ENCODE measurements at places on chromosomes 1 and 21.
A peak's percentile ranks its signal among the peaks of the same experiment; 100 is the strongest.

DNA sequence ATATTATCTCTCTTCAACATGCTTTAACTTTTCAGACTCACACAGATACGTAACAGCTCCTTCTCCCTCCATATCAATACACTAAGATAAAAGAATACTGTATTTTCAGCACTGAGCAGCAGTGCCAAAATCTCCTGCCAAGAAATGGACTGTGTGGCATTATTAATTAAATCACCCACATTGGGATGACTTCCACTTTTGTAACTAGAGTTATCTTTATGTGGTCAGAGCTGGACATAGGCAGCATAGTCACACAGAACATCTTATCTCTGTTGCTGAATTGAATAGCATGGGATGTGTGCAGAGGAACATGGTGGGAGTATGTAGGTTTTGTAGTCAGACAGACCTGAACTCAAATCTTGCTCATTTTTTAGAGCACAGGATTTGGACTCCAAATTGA, 41.4 kb upstream of the CACYBP start:
- no peak for DNase-seq

DNA sequence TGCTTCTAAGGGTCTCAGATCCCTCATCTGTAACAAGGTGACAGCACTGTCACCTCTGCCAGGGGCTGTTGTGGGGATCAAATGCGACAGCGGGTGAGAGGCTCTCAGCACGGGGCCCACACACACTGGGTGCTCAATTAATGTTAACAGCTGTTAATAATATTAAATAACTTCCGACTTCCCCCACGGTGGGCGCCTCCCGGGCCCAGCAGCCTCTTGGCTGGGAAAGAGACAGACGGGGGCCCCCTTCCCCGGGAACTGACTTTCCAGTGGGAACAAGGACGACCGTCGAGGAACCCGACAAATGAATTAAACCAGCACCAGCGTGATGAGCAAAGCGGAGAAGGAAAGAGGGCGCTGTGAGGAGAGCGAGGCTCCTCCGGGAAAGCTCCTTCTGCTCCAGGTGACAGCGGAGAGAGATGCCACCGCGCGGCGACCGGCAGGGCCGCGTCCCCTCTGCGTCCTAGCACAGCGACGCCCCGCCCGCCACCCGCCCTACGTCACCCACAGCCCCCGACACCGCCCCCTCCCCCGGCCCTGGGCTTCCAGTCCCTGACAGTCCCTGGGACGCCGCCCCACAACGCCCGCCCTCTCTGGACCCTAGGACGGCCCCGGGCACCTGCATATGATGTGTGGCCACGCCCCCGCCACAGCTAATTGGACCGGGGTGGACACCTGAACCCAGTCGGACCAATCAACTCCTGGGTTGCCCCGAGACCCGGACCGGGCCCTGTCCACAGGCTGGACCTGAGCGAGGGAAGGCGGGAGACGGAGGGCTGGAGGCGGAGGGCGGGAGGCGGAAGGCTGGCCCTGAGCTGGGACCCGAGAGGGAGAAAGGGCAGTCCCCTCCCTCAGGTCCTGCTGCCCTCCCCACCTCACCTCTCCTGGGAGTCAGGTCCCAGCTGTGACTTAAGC, 38.2 kb downstream of the MATN1 start:
- no peak for DNase-seq

- DNase-seq = no peak
These were observed 312.5 kb downstream of the KCNT2 start for GRCh38 chr1:196295766-196296165.

GRCh38 chr1:116415699-116416533, 42.9 kb downstream of the ATP1A1 start:
- peak; percentile 36 for DNase-seq

DNA sequence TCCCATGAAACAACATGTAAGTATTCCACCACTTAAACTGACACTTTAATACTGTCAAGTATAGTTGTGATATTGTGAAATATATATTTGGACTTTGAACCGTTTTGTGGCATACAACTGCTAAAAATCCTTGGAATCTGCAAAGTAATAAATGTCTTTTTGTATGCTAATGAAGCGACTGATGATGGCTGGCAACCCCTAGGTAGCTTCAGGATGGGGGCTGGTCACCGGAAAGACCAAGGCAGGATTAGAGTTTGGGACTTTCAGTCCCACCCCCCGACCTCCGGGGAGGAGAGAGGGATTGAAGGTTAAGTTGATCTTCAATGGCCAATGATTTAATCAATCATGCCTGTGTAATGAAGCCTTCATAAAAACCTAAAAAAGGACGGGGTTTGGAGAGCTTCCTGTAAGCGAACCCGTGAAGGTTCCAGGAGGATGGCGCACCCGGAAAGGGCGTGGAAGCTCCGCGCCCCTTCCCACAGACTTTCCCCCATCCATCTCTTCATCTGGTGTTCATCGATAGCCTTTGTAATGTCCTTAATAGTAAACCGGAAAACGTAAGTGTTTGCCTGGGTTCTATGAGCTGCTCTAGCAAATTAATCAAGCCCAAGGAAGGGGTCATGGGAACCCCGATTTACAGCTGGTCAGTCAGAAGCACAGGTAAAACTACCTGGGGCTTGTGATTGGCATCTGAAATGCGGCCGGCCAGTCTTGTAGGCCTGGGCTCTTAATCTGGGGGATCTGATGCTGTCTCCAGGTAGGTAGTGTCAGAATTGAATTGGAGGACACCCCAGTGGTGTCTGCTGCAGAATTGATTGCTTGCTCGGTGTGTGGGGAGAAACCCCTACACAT, 1.8 kb upstream of the ZNF281 start:
- DNase-seq = no peak

- no peak for DNase-seq
These were observed 32.5 kb upstream of the RGS4 start for GRCh38 chr1:163036671-163037070.

DNA sequence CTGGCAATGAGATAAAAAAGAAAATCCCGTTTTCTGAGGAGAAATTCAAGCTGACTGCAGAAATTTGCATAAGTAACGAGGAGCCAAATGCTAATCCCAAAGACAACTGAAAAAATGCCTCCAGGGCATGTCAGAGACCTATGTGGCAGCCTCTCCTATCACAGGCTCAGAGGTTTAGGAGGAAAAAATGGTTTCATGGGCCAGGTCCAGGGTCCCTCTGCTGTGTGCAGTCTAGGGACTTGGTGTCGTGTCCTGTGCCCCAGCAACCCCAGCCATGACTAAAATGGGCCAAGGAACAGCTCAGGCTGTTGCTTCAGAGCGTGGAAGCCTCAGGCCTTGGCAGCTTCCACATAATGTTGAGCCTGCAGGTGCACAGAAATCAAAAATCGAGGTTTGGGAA, 456.5 kb downstream of the DPYD start:
- no peak for DNase-seq

GRCh38 chr21:44337449-44337848, 1.7 kb downstream of the CFAP410 start:
- no peak for DNase-seq

DNA sequence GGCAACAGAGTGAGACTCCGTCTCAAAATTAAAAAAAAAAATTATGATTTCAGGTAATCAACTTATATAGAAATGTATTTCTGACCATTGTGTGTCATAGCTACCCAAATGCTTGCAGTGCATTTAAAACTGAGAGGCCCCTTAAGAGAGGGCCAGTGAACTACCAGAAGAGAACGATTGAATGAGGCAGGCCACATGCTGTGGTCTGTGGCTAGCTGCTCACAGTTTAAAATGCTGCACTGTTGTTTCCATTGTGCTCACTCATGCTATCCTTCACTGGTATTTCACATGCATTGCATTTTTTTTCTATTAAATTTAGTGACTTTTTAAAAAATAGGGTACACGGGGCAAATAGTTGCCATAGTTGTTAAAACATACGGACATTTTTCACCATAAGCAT, 26.0 kb downstream of the CHML start:
- DNase-seq = no peak

DNA sequence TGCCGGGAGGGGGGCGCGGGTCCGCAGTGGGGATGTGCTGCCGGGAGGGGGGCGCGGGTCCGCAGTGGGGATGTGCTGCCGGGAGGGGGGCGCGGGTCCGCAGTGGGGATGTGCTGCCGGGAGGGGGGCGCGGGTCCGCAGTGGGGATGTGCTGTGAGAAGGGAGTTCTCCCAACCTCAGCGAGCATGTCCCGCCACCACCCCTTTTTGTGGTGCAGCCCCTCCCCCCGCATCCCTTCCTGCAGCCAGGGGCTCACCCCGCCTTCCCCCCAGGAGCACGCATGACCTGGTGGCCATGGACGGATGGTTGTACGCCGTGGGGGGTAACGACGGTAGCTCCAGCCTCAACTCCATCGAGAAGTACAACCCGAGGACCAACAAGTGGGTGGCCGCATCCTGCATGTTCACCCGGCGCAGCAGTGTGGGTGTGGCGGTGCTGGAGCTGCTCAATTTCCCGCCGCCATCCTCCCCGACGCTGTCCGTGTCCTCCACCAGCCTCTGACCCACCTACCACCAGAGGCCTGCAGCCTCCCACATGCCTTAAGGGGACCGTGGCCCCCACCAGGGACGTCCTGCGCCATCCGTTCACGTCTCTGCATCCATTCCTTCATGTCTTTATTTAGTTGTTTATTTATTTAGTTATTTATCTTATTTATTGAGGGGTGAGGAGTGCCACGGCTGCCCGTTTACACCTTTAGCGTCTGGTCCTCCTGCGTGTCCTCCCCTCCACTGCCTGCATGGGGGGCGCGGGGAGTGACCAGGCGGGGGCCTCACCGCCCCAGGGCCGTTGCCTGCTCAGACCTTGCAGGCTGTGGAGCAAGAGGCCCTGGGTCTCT, 1.4 kb upstream of the PLEKHN1 start:
- no peak for DNase-seq

GRCh38 chr1:224170343-224170742, 12.7 kb upstream of the DEGS1 start:
- no peak for DNase-seq

DNA sequence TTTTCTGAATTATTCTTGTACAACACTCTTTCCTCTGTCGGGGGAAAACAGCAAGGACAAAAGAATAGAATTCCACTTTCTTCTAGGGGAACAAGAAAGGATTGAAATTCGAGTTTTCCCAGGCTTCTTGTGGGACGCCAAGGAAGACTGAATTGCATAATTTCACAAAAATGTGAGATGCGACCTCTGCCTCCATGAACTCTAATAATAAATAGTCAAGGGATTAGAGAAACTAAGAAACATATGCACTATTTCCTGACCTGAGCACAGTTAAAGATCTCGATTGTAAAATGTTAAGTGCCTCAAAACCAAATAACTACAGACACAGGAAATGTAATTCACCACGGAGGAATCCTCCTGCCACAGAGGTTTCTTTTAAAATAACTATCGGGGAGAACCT, 117.3 kb upstream of the MARK1 start:
- no peak for DNase-seq

GRCh38 chr1:1599935-1600860, at the start of gene FNDC10:
TSS of gene FNDC10 (minus strand) at chr1:1600135. CDS start at chr1:1600015, 120 bp downstream.
- no peak for DNase-seq

DNA sequence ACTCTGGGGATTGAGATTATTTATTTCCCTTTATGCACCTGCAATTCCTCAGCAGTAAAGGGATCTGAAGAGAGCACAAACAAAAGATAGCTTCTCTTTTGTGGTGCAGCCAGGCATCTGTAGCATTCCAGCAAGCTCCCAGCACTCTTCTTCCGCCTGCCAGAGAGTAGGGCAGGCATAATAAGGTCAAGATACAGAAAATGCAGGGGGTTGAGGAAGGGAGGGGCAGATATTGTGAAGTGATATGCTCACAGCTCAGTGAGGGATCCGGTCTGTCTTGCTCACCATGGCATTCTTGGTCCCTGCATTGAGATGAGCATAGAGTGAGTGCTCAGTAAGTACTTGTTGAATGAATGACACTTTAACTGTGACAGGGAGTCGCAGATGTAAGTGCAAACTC, 23.9 kb downstream of the FASLG start:
- DNase-seq = no peak

DNA sequence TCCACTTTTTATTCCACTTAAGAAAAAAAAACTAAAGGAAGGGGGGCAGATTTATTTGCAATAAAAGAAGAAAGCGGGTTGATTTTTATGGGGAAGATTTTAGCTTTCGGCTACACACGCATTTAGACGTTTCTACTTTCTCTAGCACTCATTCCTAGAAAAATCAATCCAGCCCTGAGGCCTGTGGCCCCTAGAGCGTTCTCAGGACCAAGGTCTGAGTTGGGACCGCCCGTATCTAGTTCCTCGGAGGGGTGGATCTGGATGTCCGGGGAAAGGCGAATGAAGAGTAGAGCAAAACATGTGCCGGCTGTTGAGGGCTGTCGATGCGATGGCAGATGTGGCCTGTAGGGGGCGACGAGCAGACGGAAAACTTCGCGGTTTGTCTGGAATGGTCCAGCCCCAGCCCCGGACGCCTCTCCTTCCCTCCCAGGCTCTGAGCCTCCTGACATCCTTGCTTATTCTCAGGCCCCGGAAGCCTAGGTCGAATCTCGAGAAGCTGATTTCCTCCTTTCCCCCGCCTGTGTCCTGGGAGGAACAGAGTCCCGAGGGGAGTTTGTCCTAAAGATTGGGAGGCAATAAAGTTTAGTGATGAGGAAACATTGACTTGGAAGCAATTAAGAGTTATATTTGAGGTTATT, 5.2 kb downstream of the FOXD3 start:
- peak; percentile 55 for DNase-seq

DNA sequence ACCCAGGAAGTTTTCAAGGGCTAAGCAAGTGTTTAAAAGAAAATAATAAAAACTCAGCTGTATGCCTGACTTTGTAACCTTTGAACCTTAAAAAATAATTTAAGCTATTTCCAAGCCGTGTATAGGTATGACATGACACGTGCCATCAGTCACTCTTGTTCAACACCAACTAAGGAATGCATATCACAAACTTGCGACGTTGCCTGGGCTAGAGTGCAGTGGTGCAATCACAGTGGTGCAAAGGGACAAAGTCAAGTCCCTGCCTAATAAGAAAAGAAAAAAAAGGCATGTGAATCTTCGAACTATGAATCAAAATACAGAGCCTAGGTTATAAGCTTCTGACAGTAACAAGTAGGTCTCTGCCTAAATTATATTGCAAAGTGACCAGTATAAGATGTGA, 79.2 kb downstream of the SMYD2 start:
- no peak for DNase-seq

GRCh38 chr1:203629507-203630082, 3.0 kb downstream of the ATP2B4 start:
- DNase-seq = peak; percentile 31

GRCh38 chr21:16851054-16851453, 661.8 kb upstream of the CXADR start:
- DNase-seq = no peak

DNA sequence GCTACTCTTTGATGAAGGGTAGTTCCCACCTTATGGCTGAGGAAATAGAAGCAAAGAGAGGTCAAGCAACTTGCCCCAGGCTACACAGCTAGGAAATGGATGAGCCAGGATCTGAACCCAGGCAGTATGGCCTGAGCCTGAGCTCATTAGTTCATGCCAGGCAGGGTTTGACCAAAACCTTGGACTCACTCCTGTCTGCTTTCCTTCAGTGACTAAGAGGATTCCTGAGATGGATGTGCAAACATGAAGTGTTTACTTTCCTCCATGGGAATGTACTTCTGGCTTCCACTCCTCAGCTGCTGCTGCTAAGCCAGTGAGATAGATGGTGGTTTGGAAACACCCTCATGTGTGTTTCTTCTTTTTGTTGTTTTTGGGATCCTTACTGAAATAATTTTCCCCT, 35.1 kb upstream of the ERRFI1 start:
- DNase-seq = no peak
